ENCODE measurements at places on chromosomes 13 and 19. TPM values are rescaled to one million over a fixed set of nuclear protein-coding genes. Genes with fewer than 3 reads are reported as not detected.

Gene LYL1
- 4.2 TPM for total RNA-seq

Gene PRTN3
- not detected for total RNA-seq

Gene OR4F17
- not detected for total RNA-seq

Gene EDNRB
- total RNA-seq, result 109 TPM

Gene CLDN10
- total RNA-seq, result not detected

Gene OR10H1
- not detected for total RNA-seq

Gene CYP2F1
- total RNA-seq, result not detected

Gene DNASE2
- total RNA-seq, result 55.1 TPM

Gene ZNF345
- total RNA-seq, result 6.0 TPM

Gene OR7E24
- total RNA-seq, result not detected

Gene MCEMP1
- total RNA-seq, result not detected

Gene ZNF491
- total RNA-seq, result 3.1 TPM

Gene BTBD2
- 77.4 TPM for total RNA-seq

Gene ABHD8
- total RNA-seq, result 20.6 TPM

Gene MTUS2
- total RNA-seq, result 1.2 TPM

Gene TTC9B
- not detected for total RNA-seq

Gene KIR2DL4
- total RNA-seq, result not detected
